Stimulated activated CD8-positive, alpha-beta memory T cell treated with anti-CD3 and anti-CD28 coated beads, Interleukin-15, amount 100 ng/mL, for 4 hours (primary cell): ENCODE measurements at places on chromosomes 2 and 18.

GRCh38 chr2:54088191-54088634 lies 27.2 kb upstream of the ACYP2 start:
- DNase-seq, result no peak

GRCh38 chr2:138034536-138034935 lies 70.3 kb downstream of the HNMT start:
- no peak for DNase-seq

- DNase-seq, result no peak
Measured at GRCh38 chr2:199471443-199472057, 13.8 kb upstream of the SATB2 start.

DNA sequence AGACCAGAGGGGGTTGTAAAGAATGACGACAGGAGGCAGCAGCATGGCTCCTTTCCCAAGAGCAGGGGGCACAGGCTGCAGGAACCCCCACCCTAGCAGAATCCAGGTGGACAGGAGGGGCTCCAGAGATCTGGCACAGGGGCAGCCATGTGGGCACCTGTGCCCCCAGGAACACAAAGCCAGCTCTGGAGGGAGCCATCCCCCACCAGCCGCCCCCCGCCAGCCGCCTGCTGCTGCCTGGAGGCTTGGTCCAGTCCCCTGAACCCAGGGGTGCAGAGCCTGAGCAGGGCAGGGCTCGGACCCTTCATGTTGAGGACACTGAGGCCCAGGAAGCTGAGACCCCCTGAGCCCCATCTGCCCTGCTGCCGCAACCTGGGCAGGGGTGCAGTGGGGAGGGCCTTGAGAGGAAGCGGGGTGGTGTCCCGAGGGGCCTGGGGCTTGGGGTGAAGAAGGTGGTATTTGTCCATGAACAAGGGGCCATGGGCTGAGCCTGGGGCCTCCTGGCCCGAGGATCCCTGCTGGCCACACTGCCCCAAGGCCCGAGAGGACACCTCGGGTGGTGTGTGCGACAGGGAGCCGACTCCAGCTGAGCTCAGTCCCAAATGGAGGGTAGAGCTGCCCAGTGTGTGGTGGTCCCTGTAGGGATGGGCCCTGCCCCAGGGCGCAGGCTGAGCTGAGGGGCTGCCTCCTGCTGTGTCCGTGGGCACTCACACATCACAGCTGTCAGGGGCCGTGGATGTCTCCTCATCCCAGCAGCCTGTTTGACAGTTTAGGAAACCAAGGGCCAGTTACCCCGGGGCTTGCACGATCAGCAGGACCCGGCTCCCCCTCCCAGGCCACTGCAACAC lies 39.8 kb upstream of the SNED1 start:
- DNase-seq, result no peak

GRCh38 chr2:23548143-23548769 lies 163.3 kb downstream of the KLHL29 start:
- DNase-seq, result no peak

- DNase-seq, result no peak
Measured at GRCh38 chr2:207473931-207474235, 55.9 kb upstream of the CREB1 start.

GRCh38 chr18:13548966-13549879 lies 177.1 kb downstream of the FAM210A start:
- no peak for DNase-seq
